ENCODE measurements at places on chromosomes 6 and 20.

DNA sequence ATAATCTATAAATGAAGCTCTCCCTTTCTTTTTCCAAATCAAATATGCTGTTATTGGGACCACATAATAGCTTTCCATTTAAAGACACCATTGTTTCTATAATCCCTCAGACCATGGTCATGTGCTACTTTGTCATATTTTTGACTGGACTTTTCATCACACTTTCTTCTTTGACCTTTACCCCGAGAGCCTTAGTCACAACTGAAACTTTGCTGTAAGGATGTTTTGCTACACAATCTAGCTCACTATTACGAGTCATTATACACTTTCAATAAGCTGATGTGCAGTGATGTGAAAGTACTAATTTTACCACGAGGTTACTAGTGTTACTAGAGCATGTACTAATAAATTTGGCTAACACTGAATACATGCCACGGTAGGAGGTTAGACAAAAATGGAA lies 367.2 kb upstream of the RUNX2 start:
- no peak for DNase-seq

- DNase-seq = no peak
Measured at GRCh38 chr6:139173822-139174221, 38.9 kb downstream of the HECA start.

DNA sequence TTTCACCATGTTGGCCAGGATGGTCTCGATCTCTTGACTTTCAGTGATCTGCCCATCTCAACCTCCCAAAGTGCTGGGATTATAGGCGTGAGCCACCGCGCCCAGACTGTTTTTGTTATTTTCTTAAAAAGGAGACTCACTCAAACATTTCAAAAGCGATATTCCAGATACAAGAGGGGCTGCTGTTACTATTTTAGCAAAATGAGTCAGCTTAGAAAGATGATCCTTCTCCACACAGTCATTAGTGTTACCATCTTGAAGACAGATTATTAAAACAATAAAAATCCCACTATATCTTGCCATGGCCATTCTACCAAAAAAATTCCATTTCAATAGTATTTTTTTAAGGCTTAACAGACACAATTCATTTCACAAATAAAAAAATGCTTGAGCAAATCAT lies 102.8 kb downstream of the PREP start:
- DNase-seq = no peak

DNA sequence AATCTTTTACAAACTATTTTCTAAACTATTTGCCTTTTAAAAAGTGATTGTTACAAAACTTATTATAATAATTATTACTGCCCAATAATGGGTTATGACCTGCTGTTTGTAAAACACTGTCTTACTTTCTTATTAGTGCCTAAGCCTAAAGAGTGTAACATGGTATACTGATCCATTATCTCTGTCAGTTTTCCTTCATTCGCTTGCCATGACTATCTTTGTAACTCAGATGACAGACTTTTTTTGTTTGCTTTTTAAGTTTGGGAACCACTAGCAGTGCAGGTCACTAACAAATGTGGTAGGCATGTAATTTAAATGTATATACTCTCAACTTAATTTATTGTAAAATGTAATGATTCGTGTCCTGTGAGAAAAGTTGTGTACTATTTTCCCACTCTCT lies 9.9 kb upstream of the TFB1M start:
- DNase-seq = no peak

Data from stimulated activated naive B cell treated with anti-CD40 and anti-IgM and Interleukin-4, amounts not matched to agents 10 μg/mL and 1 μg/mL and 100 μg/mL, for 72 hours (primary cell).